ENCODE measurements at places on chromosomes 11 and 22.

- peak; percentile 61 for DNase-seq
These were observed 869 bp upstream of the EIF4ENIF1 start for GRCh38 chr22:31490496-31490925.

GRCh38 chr11:12362857-12363256 is 14.5 kb upstream of the PARVA start:
- DNase-seq: peak; percentile 10

GRCh38 chr11:69400140-69400539 is 81.3 kb upstream of the LINC01488 start:
- DNase-seq: no peak

GRCh38 chr22:24550902-24551435 is 4.0 kb downstream of the GUCD1 start:
- DNase-seq: no peak

GRCh38 chr11:93225662-93226061 is 27.9 kb upstream of the SLC36A4 start:
- DNase-seq: peak; percentile 22

DNA sequence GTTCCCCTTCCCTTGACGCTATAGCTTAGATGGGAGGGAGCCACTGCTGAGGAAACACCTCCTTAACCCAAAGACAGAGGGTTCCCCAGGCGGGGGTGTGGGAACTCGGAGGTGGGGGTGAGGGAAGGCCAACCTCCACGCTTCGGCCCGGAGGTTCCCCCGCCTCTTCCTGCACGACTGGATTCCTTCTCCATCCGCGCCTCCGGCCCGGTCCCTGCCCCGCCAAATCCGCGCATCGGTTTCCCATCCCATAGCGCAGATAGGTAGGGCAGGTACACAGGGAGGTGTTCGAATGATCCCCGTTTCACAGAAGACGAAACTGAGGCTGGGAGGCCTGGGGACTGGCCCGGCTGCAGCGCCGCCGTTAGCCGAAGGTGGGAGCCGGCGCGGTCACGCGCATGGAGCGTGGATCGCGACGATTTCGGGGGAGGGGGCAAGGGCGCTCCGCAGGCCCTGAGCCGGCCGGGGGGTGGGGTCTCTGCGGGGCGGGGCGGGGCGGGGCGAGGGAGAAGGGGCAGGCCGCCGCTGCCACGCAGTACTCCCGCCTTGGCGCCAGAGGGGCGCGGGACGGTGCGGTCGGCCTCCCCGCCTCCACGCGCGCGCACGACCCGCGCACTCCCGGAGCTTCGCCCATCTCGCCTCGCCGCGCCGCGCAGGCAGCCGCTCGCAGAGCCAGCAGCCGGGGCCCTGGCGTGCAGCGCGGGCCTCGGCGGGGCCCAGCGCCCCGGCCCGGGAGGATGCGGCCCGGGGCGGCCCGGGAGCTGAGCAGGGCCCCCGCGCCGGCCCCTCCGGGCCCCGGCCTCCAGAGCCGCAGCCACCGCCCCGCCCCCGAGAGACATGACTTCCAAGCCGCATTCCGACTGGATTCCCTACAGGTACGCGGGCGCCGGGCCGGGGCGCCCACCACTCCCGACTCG is at the start of gene TUB:
Gene TUB (plus strand): TSS at position 538 of the 917 bp plus-strand sequence. CDS start 300 bp downstream, at position 838.
- DNase-seq: no peak

DNA sequence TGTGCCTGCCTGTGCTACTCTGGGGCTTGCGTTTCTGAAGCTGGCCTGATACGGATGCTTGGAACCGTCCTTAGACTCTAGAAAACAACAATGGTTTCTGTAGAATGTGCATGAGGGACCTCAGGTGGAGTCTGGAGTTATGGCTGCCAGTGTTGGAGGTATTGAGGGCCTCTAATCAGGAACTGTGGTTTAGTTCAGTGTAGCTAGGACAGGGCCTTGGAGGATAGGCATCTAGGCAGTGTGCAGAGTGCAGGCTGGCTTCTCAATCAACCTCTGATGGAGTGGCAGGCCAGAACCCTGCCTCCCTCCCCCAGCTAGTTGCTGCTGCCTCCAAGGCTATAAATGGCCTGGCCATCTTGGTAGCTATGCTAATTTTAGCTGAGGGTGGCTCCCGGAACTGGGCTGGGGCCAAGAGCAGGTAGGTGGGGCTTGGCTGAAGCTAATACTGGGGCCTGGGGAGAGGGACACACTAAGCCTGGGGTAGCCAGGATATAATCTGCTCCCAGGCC is 4.0 kb downstream of the STIM1 start:
- no peak for DNase-seq

- DNase-seq: peak; percentile 37
These were observed 9.4 kb downstream of the UEVLD start for GRCh38 chr11:18578975-18579598.

DNA sequence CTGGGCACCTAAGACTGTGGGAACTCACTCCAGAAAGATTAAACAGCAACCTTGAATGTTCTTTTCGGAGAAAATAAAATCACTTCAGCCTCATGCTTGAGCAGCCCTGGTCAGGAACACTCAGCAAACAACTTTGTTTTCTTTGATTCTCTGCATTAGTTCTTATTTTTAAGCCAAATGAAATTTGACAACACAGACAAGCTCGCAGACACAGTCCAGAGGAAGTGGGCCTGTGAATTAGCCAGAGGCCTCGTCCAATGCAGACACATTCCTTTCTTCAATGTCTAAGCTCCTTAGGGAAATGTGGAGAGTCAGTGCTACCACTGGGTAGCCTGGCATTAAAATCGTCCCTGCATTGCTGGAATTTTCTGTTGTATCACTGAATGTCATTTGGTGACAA is 62.9 kb upstream of the CSNK2A3 start:
- DNase-seq: no peak

DNA sequence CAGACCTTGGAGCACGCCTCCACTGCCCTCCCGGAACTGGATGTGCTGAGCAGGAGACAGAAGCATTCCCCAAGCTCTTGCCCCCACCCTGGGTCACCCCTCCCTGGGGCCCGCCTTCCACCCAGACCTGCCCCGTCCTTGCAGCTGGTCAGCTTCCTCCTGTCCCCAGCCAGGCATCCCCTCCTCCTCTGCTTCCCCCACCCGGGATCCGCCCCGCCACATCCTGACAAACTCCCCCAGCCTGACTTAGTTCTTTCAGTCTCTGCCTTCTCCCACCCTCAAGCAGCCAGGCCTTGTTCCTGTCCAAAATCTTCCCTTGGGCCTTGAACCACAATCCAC is 1.1 kb upstream of the PLXNB2 start:
- DNase-seq: no peak

- DNase-seq: no peak
These were observed 12.6 kb upstream of the DBX1 start for GRCh38 chr11:20172721-20173447.

DNA sequence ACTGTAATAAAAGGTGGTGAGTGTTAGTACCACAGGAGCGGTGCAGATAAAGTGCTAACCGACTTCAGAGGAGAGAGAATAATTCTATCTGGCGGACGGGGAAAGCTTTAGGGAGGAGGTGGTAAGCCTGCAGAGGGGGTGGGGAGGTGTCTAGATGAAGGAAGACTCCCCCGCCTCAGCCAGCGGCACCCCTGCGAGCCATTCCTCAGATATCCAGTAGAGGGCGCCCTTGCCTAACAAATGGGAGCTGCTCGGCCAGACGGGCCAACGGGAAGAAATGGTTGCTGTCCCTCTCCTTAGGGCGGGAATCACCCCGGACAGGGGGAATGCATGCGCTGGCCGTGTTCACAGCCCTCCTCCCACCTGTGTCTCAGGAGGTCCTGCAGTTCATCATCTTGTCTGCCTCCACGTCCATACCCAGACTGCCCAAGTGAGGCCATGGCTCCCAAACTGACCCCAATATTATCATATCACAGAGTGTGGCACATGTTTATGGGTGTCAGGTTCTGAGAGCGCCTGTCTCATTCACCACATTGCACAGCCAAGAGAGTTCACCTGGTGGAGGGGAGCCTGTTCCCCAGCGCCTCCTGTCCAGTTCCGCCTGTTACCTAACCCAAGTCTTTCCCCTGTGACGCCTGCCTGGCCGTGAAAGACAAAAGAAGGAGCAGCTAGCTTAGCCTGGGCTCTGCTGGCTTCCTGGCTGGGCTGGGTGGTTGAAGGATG is 85.5 kb downstream of the ST3GAL4 start:
- DNase-seq: peak; percentile 70

GRCh38 chr22:50676180-50676636 is 3.6 kb downstream of the SHANK3 start:
- DNase-seq: no peak

- DNase-seq: peak; percentile 45
These were observed at the start of gene KCNQ1 for GRCh38 chr11:2444821-2445745. Gene KCNQ1, plus strand, starts transcription at chr11:2445008. Its CDS starts 91 bp downstream, at chr11:2445099.

- no peak for DNase-seq
These were observed 666 bp downstream of the MSANTD4 start for GRCh38 chr11:106021181-106021966.

DNA sequence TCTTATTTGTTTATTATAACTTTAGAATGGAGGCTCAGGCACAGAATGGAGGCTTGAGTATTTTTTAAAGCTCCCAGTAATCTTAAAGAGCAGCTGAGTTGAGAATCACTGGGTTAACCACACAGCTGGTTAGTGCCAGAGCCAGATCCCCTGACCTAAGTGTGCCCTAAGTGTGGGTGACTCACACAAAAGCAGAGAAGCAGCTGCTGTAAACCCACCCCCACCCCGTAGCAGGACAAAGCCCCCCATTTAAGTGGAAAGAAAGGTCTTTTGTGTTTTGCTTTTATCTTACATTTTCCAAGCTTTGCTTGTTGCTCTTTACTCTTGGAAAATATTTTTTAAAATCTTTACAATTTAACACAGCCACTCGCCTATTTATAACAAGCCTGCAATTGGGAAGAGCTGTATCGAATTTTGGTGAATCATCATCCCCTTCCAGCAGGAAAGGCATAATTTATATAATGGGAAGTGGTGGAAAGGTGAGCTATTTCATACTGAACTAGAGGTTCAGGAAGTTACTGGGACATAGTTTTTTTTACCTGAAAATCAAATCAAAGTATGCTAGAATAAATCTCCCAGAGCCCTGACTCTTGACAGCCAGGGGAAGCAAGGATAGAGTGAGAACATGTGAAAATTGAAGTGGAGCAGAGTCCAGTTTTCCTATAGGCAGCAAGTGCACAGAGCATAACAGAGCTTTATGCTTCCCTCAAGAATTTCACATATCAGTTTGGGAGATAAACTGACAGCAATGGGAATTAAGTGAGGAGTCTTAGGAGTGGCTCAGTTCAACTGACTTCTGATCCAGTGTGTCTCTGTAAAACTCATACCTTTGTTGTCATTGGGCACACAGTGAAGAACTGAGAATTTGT is 405.7 kb downstream of the AASDHPPT start:
- DNase-seq: no peak

DNA sequence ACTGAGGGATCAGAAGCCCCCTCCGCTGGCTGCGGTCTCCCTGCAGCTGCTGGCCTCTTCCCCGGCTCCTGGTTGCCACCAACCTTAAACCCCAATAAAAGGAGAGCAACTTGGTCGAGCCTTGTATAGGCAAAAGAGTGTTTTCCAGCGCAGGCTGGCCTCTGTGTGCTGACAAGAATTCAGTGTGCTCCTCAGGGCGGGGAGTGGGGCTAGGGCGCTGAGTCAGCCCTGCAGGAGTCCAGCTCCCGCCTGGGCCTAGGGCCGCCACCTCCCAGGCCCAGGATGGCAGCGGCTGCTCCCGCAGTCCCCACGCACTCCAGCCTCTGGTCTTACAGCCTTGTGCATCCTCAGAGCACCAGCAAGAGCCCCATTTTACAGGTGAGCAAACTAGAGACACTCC is at the start of gene SHISAL1:
Gene SHISAL1 (minus strand): TSS at position 186 of the 400 bp plus-strand sequence. CDS start 12,006 bp downstream, outside the sequence.
- DNase-seq: no peak

DNA sequence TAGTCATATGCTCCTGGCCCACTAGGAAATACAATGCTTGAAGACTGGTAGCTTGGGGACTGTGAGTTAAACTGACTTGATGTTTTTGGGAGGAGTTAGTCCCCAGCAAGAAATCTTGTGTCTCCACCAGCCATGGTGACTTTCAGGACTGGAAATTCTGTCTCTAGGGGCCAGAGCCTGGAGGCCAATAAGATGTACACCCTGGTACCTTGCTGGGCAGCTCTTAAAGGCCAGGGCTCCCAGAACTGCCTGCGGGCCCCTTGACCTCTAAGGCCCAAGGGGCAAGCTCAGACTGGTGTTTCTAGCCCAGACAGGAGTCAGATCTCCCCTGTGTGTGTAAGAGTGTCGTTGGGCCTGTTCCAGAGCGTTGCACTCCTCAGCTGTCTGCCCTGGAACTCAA is 128.7 kb upstream of the C11orf58 start:
- DNase-seq: no peak

DNA sequence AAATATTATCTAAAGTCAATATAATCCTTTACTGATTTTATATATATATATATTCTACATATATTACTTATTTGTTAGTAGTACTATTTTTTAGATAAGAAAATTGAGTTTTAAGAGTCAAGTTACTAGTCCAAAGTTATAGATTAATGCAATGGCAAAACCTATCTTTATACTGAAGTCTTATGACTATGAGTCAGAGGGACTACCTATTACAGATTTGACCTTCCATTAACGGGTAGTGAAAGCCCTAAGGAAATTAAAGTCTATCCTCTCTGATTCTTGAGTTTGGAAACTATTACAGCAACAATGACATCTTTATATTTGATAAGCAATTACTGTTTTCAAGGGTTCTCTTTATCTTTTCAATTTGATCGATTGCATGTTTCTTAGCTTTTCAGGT is 315.8 kb downstream of the CASP12 start:
- DNase-seq: no peak

GRCh38 chr11:72604256-72604655 is 70.0 kb downstream of the PDE2A start:
- DNase-seq: no peak

- DNase-seq: peak; percentile 6
These were observed 12.4 kb upstream of the MTMR3 start for GRCh38 chr22:29870574-29870973.

GRCh38 chr11:68692115-68692514 is 7.8 kb downstream of the GAL start:
- DNase-seq: no peak

DNA sequence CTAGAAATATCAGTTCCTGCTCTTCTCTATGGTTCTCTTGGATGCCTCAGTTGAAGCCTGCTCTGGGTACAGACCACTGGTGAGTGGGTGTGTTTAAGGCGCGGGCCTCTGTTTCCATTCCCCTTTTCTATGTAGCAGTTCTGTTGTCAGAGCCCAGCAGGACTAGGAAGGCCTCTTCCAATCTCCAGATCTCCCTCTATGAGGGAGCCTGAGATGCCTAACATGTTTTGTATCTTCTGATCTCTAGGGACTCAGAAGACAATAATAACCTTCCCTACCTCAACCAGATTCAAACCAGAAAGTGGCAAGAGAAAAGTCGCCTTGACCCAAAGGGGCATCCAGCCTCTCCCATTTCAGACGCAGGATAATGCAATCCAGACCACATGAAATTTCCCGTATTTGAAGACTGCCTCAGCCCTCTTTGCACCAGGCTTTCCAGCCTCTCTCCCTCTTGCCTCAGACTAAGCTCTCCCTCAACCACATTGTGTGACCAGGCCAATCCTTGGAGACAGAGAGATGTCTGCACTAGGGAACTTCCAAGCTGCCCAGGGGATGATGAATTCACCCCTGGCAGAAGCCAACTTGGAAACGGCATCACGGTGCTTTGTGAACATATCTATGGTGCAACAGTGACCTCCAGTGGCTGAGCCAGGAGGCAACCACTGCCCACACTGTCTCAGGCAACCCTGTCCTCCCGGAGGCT is 150.1 kb upstream of the UBASH3B start:
- DNase-seq: peak; percentile 32
